ENCODE measurements at places on chromosomes 1 and 21.
A peak's percentile ranks its signal among the peaks of the same experiment; 100 is the strongest.

DNA sequence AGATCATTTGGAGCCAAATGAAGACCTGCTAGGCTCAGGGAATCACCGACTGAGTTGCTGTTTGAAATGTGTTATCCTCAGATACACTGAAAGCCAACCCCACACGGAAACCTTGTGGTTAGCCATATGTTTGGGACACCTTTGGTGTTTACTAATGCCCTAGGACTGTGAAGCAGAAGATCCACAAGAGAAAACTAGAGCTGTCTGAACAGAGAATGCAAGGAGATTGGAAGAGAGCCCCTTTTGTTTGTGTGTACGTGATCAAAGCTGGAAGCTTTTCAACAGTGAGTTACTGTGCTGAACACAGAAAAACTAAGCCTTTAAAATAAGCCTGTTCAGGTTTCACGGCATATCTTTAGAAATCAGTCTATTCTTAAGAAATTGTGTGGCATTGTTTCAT, 908.2 kb upstream of the ADGRL2 start:
- peak; percentile 20 for DNase-seq

GRCh38 chr1:183859831-183860230, 54.9 kb downstream of the RGL1 start:
- no peak for DNase-seq

DNA sequence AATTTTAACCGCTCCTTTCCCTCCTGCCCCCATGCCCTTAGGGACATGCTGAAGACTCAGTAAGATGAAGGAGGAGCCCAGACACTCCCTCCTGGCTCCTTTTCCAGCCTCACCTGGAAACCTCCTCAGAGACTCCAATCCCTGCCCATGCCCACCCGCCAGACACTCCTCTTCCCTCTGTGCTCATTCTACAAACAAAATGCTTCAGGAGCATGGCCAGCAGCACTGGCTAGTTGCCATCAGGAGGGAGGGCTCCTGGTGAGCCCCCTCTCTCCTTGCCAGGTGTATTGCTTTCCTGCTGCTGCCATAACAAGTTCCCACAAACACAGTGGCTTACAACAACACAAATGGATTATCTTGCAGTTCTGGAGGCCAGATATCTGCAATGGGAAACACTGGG, 126.1 kb downstream of the PSMG1 start:
- no peak for DNase-seq

DNA sequence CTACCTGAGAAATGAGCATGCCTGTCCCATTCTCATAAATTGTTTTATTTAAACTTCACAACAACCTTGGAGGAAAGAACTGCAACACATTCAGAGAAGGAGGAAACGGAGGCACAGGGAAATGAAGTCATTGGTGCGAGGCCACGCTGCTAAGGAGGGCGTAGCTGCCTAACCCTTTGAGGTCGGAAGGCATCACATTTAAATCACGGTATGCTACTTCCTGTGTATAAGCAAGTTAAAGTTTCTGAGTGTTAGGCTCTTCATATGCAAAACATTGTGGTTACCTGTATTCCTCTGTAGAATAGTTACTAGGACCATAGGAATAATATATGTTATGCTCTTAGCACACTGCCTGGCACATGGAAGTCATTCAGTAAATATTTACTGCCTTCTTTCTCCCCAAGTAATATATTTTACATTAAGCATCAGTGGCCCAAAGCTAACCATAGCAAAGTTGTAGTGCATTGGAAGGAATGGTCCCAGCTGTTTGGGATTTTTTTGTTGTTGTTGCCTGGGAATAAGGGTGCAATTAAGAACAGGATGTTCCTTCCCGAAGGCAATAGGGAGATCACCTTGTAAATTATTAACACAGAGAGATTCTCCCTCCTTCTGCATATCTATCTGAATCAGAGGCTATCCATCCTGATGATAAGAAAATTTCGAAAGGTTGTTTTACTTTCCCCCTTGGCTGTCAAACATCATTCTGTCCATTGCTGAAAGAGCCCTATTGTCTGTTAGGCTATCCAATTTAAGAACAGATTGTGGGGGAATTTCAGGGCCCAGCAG, 192.2 kb upstream of the C8B start:
- DNase-seq = no peak

- no peak for DNase-seq
These were observed 68.2 kb downstream of the PSMG1 start for GRCh38 chr21:39114871-39115575.

DNA sequence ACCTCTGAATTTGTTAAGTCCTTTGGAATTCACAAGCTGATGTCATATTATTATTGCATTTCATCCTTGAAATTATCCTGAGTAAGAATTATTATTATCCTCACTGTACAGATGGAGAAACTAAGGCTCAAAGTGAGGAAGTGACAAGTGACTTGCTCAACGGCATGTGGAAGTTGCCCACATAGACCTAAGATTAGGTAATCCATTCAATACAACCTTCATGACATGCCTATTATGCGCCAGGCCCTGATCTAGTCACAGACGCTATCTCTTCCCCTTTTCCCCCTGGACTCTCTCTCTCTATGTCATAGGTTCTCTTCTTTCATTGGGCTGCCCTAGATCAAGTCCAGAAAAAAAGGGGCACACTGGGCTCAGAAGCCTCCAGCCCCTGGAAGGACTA, 84.9 kb upstream of the KCNK2 start:
- DNase-seq = no peak

All from right hindlimb (tissue), 1 donor.